ENCODE measurements at places on chromosomes 2 and 18.

DNA sequence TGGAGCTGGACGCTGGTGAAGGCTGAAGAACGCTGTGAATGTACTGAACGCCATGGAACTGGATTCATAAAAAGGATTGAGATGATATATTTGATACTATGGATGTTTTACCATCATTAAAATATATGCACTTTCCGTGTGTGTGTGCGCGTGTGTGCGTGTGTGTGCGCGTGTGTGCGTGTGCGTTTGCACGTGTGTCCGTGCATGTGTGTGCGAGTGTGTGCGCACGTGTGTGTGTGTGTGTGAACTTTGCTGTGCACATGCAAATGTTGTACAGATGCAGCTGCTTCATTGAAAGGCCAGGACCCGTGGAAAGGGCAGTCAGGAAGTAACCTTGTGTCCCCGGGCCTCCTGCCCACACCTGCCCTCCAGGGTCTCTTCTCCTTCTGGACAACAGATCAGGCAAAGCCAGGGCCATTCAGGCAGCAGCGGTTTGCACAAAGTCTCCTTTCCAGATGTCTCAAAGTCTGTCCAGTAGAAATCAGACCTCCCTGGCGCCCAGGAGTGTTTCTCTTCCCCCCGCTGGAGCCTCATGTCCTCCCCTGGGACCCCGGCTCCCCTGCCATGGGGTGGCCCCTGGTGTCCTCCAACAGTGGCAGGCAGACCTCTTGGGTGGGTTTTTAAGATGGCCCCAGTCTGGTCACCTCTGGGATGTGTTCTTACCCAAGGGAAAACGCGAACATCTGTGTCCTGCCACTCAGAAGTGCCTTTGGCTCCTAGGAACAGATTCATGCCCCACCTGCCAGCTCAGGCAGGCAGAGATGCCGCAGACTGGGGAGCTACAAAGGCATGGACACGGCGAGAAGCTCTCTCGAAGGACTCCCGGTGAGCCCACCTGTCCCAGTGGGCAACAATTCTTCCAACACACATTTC, 86.1 kb upstream of the GPC1 start:
- DNase-seq = no peak

DNA sequence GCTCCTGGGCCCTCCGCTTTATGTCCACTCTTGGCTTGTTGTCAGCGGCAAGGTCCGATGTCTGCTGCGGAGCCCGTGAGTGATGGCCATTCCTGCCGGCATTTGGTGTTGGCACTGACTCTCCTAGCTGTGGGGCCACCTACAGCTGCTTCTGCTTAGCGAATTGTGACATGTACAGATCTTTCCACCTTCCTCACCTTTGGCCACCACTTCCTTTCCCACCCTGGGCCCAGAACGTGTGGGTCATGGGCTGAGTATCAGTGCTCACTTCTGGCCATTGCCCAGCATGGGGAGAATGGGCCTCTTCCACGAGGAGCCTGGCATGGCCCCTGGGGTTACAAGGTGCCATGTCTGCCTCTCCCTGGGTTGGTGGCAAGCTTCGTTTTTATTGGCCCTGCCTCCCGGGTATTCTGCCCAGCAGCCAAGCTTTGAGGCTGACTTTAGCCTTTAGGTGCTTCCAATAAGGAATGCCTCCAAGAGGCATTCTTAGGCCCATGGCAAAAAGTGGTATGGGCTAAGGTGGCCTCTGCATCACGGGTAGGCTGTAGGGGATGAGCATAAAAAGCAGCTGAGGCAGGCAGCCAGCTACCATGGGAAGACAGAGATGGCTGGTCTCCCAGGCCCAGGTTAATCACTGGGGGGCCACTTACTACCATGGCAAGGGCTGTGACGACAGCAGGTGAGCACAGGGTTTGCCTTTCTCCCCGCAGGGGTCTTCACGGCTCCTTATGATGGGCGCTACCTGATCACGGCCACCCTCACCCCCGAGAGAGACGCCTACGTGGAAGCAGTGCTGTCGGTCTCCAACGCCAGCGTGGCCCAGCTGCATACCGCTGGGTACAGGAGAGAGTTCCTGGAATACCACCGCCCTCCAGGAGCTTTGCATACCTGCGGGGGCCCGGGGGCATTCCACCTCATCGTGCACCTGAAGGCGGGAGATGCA, 65.8 kb downstream of the EMILIN2 start:
- no peak for DNase-seq

- no peak for DNase-seq
Observed at GRCh38 chr2:121196849-121197155, 88.2 kb downstream of the TFCP2L1 start.

DNA sequence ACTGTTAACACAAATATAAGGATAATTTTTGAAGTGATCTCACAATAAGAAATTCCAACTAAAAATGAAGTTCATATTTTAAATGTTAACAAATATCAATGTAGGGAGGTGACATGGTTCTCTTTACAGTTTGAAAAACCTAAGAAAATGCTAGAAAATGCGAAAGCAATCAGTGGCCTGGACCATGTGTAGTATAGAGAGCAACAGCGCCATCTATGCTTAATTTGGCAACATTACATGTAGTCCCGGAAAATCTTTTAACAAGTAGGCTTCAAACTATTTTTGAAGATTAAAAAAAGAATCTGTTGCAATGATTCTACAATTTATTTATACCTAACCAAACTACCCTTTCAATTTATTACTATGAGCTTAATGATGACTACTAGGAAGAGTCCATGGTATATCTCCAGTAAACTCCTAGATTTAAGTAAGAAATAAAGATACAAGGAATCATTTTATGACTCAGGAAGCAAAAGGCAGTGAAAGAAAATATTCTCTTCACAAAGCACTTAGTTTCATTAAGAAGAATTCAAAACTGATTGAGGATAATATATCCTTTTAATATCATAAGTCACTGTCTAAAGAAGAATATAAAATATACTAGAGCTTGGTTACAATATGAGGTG, 33.3 kb downstream of the NDUFA10 start:
- DNase-seq = peak; percentile 79

DNA sequence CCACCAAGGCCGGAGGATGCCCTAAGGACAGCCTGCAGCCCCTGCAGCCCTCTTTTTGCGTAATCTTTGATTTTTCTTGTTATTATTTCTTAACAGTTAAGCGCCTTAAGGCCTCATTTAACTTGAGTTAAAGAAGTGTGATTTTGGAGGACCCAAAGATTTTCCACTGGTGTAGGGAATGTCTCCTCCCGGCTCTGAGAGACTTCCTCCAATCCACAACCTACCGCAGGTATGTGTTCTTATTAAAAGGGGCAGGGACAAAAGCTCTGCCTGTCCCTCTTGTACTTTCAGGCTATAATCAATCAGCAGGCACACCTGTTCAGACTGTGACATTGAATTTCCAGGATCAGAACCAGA, 285.1 kb downstream of the PRKCE start:
- no peak for DNase-seq

GRCh38 chr2:71850306-71850801, 297.3 kb downstream of the CYP26B1 start:
- no peak for DNase-seq

GRCh38 chr2:201363857-201364560, 6.9 kb upstream of the FLACC1 start:
- peak; percentile 18 for DNase-seq

DNA sequence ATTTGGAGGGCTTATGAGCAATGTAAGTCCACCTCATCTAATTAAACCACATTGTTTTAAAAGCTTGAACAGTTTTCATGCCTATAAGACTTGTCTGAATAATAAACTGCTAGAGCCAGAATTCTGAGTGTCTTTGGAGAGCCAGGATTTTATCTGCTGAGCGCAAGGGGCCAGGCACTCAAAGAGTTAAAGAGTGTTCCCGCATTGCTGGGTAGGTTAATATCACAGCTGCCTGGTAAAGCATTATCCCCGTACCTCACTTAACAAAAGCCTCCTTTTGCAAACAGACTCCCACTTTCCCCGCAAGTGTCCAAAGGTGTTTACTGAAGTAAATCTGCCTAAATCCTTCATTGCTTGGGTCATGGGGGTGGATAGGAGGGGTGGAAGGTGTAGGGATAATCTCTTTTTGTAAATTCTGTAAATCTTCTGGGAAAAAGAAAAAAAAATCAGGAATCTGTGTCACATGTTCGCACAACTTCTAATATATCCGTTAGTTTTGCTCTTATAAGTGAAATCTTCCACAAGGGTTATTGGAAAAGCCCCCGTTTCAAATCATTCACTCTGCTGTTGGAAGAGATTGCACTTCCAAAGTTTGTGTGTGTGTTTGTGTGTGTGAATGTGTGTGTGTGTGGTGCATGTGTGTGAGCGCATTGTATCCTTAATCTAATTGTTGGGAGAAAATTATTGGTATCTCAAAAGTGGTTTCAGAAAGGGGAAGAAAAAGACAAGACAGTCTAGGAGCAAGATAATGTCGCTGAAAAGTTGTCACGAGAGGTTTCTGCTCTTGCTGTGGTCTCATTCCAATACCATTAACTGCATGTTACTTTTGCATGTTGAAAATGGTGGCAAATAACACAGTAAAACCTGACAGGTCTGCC, 10.7 kb downstream of the ZEB2 start:
- no peak for DNase-seq

DNA sequence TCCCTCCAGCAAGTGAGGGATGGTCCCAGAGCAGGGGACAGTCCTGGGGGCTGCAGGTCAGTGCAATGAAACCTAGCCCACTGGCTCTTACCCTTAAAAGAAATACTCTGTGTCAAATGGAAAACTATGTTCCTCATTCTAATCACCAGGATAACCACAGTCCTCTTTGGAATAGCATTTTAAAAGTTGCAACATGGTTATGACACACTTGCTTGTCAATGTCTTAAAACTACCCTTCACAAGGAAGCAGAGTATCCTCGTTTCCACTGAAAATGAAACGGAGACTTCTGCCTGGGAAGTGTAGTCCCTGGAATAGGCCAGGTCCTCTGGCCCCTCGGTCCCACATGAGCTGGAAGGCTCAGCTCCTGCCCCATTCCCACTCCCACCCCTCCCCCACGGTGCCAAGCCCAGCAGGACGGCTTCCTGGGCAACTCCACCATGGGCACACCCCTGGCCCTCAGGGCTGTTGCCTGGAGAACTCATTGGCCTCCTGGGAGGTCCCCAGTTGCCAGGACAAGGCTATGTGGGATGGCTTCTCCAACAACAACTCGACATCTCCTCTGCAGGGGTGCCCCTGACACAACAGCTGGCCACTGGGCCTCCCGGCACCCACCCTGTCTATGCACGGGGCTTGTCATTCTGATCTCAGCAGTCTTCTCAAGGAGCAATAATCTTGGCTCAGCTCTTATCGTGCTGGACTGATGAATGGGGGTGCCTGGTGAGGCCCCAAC, 38.3 kb upstream of the ST3GAL5 start:
- DNase-seq = no peak

DNA sequence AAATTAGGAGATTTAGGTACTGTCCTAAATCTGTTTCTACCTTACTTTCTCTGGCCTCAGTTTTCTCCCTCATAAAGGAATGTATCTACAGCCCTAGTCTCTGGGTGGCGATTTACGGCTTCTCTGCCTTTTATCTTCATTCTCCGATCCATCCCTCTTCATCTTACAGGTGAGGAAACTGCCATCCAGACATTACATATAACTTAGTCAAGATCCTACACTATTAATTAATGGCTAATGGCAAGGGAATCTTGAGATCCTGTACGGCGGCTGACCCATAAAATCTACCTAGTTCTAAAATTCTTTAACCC, 386 bp upstream of the YIPF4 start:
- DNase-seq = no peak

DNA sequence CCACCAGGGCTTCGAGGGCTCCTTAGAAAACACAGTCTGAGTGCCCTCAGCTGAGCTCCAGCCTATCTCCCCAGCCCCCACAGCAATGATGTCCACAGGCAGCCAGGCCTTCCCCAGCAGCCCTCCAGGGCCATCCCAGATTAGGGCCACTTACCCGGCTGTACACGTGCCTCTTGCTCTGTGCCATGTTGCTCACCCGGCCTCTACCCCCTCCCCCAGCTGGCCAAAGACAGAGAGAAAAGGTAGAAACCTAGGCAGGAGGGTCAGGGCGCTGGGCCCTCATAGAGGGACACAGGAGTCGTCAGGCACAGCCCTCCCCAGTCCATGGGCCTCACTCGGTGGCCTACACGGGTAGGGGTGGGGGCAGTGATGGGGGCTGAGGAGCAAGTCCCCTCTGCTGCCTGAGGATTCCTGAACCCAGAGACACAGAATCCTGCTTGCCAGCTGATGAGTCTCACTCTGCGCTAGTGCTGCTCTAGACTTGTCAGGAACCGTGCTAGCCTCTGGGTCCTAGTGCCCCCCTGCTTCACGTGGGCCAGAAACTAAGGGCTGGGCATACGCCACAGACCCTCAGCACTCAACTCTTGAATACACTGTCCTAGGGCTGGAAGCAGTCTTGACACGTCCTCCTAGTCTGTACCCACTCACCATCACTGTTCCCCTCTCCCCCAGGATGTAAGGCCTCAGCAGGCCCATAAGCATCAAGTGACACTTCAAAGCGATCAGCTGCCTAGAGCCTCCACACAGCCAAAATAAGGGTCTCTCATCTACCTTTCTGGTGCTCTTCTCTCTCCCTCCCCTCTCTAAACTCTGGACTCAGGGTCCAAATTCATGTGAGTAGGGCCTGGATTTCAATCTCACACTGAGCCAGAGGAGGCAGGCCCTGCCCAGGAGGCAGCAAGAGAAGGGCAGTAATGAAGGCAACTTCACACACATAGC, at the start of gene DCTN1:
DCTN1 (minus strand) TSS at position 461 of the 939 bp plus-strand sequence; CDS start at position 187, 274 bp downstream.
- DNase-seq = peak; percentile 92

DNA sequence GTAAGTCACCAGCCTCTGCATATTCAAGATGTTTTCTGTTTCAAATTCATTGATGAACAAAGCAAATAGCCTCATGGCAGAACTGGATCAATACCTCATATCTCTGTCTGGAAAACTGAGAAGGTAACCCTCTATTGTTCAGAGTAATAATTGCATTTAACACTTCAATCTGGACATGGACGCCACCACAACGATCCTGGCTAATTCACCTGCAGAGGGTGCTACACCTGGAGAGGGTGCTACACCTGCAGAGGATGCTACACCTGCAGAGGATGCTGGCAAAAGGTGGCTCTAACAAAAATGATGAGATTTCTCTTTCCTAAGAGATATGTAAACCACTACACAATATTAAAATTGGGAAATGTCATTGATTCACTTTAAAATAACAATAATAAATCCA, 183.1 kb upstream of the HNRNPA3 start:
- DNase-seq = no peak

DNA sequence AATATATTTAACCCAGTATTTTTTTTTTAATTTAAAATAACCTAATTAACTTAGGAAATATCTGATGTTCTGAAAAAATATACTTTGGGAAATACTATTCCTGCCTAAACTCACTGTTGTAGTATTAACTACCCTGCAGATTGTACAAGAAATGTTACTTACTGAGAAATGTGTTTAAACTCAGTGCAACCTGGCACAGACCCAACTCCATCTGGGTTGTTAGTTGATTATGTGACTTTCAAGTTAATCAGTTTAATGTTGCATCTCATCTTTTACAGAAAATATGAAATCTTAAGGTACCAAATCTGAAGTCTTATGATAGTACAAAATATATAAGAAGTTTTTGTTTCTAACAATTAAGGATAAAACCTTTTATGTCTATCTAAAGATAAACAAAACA, 27.3 kb downstream of the VAPA start:
- DNase-seq = peak; percentile 45

- DNase-seq = no peak
Observed at GRCh38 chr2:174326161-174327020, 8.4 kb upstream of the SP9 start.

GRCh38 chr2:101817481-101817880, 120.0 kb downstream of the MAP4K4 start:
- DNase-seq = no peak

- DNase-seq = no peak
Observed at GRCh38 chr2:169007941-169008340, 23.2 kb downstream of the ABCB11 start.

GRCh38 chr2:3107567-3107966, 270.1 kb downstream of the EIPR1 start:
- DNase-seq = no peak
